ENCODE measurements at places on chromosomes 6 and 20.

GRCh38 chr20:25226433-25227316 lies 21.2 kb upstream of the PYGB start:
- no peak for DNase-seq

DNA sequence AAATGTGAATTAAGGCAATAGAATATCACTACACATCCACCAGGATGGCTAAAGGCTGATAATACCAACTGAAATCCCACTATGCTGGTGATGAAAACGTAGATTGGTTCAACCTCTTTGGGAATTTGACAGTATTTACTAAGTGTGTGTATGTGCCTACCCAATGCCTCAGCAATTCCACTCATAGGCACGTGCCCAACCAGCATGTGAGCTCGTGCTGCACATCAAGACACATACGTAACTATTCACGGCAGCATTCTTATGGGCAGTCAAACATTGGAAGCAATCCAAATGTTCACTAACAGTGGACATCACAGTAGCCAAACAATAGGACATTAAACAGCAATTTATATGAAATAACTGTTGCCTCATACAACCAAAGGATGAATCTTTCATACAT lies 15.7 kb upstream of the AFDN start:
- DNase-seq = no peak

DNA sequence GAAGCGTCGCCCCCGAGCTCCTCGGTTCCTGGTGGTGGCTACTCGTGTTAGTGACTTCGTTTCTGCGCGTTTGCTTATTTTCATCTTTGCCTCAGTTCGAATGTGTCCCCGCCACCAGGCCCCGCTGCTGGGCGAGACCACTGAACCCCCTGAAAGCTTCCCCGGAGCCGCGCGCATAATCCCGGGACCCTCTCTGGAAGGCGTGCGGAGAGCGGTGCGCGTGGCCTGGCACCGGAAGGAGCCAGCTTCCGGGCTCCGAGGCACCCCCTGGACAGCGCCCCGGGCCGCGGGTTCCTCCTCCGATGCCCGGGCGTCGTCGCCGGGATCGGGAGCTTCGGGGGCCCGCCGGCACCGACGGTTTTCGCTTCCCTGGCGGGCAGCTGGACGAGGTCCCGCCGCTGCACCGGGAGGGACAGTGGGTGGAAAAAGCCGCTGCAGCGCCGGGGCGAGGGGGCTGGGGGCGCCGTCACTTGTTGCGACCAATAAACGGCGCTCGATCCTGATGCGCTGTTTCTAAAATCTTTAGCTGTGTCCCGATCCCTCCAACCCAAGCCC lies 643 bp upstream of the SLC35D3 start:
- DNase-seq = no peak

DNA sequence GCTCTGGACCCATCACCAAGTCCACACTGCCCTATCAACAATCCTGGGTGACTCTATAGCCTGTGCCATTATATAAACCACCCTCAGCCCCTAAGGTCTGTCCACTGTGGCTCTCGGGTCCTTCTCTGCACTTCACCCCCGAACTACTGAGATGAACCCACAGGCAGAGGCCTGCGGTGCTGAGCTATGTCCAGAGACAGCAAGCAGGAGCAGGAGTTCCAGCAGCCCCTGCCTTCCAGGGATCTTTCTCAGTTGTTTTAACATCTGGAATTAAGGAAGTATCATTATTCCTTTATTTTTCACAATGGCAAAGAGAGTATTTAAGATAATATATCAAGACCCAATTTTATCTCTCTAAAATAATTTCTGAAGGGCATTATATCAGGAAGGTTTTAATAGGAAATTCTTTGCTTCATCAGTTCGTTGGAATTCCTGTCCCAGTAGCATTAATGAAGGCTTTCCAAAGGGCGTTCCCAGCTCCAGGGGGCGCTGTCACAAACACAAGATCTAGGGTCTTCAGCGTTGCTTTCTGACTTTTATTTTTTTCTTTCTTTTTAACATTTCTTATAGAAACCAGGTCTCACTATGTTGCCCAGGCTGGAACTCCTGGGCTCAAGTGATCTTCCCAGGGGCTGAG lies 27.3 kb downstream of the RRBP1 start:
- DNase-seq = no peak

DNA sequence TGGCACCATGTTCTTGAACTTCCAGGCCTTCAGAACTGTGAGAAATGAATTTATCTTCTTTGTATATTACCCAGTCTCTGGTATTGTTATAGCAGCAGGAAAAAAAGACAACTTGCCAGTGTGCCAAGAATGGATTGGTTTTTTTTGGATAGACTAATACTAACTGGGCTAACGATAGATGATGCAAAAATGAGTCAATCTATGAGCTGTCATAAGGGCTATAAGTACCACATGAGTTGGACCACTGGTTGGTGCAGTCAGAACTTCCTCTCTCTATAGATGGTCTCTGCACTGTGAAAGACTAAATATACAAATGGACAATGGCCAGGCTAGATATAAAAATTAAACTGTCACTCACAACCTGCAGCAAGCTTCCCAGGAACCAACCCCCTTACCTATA lies 87.6 kb upstream of the COL21A1 start:
- no peak for DNase-seq

DNA sequence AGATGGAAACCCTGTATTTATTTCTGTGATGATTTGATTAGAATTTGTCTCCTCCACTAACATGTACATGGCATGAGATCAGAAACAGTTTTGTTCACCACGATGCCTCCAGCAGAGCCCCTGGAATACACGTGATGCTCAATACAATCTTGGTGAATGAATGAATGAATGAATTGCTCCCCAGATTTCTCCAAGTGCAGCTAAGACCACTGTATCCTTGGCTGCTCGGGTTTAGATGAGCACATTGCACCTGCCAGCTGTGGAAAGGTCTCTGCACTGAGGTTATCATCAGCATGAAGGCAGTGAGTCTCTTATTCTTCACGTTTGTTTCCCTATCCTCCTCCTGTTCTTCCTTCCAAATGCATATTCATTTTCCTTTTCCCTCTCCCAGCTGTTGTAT lies 17.9 kb downstream of the CASS4 start:
- no peak for DNase-seq

DNA sequence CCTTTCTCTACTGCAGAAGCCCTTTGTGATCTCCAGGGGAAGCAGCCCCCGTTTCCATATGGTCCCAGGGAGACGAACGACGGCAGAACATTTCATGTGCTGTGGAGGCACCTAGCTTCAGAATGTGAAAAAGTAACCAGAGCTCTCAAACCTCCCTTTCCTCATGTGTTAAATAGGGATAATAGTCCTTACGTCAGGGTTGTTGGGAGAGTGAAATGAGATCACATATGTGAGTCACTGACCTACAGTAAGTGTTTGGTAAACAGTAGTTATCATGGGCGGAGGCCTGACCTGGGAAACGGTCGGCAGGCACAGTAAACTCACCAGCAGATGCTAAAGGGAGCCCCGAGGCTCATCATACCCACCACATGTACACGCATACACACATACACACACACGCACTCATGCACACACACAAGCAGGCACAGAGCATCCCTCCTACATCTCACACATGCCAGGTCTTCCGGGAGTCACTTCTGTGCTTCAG lies 89.7 kb downstream of the LY86 start:
- no peak for DNase-seq

DNA sequence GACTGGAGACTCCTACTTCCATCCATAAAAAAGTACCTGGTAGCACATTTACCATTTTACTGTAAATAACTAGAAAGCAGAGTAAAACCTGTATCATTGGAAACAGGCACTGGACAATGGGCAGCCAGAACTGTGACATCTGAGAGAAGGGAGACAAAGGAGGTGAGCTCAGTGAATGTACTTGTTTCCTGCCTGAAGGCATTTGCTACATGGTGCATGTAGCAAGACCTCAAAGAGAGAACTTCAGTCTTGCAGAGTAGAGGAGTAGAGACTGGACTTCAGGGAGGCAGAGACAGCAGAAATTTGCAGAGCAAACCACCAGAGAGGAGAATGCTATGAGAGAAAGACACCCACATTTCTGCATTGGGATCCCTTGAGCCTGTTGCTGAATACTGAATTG lies 171.0 kb upstream of the CCN2 start:
- no peak for DNase-seq

DNA sequence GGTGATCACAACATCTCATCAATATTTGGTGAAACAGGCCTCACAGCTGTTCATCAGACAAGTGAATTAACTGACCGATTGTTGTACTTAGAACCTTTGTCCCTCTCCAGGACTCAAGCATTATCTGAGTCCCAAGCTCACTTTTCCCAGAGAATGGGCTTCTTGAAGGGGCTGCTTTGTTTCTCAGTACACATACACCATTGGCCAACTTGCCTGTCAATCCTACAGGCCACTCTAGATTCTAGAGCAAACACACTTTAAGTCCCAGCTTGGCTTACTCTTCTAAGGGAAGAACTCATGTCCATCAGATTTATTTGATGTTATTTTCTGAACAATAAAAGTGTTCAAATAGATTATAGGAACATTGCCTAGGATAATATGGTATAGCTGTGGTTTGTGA lies 249.5 kb downstream of the BCKDHB start:
- no peak for DNase-seq

DNA sequence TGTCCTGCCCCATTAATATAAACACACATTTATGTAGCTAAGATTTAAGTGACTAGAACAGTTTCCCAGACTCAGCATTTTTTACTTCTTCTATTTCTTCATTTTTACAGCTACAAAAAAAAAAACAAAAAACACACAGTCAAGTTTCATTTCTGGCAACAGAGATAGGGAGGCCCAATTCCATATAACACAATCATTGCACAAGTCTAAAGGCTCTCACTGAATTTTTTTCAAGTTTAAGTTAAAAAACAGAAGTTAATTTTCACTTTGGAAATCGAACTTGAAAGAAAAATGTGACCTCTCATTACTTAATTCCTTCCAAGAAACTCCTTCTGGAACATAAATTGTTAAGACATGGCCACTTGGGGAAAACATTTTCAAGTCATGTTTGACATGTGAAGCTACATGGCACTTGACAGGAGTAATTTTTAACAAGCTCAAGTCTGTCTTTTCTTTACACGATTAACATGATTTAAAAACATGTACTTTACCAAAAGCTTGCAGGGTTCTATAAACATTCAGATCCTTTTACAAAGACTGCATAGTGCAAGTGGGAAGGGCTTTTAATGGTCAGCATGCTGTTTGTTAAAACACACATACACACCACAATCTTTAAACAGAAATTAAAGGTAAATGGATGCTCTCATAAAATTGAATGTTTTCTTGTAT lies 100.1 kb upstream of the CCDC28A start:
- no peak for DNase-seq

GRCh38 chr6:13877051-13877450 lies 47.7 kb upstream of the RNF182 start:
- no peak for DNase-seq

DNA sequence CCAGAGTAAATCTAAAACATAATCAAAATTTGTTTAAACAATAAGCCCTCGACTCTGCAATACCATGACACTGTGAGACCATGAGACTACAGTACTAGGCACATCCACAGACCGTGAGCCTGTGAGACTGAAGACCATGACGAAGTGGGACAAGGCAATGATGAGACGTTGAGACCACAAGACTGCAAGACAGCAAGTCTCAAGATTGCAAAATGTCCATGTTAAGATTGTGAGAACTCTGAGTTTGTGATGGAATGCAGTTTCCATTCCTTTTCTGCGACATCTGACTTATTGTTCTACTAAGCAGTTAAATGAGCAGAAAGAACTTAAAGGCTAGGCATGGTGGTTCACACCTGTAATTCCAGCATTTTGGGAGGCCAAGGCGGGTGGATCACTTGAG lies 102.1 kb upstream of the PHACTR1 start:
- no peak for DNase-seq

Data from stimulated activated CD4-positive, alpha-beta T cell treated with anti-CD3 and anti-CD28 coated beads, TNF-alpha, amount 100 ng/mL, for 24 hours (primary cell).